ENCODE measurements at places on chromosomes 3 and 15. TPM values are rescaled to one million over a fixed set of nuclear protein-coding genes. Genes with fewer than 3 reads are reported as not detected.

DNA sequence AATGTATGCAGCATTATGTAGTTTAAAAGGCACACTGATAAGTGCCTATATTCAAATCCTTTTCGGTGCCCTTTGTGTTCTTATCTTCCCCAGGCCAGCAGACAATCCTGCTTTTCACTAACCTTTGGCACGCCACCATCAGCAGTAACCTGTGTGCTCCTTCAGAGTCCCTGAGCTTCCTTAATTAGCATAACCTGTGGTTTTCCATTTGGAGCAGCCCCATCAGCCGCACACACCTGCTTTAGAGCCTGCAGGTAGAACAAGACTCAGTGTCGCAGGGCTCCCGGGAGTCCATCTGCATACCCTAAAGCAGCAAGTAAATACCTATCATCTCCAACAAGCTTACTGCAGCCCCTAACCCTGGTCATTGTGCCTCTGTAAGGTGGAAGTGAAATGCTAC lies 755.1 kb downstream of the ROBO2 start:
- DNase-seq, result no peak

DNA sequence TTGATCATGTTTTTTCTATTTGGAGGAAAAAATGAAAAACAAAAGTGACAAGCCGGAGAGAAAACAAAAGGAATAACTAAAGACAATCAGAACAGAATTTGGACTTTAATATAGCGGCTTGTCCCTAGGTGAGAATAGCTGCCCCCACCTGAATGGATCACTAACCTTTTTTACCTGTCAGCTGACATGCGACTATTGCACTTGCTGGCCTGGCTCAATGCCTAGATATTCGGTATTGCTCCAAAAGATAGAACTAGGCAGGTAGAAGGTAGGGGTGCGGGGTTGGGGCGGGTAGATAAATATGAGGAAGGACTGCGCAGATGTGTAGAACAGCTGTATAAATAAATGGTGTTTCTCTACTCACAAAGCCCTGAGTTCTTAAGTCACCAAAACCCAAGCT lies 650 bp upstream of the MORC1 start:
- DNase-seq, result no peak

DNA sequence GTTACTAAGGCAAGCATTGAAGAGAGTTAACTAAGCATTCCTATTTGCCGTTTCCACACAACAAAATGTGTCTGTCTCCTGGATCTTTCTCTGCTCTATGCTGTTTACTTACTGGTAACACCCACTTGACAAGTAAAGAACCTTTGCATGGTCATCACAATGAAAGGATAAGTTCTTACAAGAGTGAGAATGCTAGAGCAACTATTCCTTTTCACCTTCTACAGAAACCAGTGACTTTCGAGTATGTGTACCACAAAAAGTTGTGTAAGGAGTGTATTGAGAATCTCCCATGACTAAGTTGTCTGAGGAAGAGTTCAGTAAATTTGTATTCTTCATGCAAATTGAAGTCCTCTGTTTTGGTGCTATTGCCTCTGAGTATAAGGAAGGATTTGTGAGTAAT lies 10.8 kb downstream of the TIPARP start:
- no peak for DNase-seq

DNA sequence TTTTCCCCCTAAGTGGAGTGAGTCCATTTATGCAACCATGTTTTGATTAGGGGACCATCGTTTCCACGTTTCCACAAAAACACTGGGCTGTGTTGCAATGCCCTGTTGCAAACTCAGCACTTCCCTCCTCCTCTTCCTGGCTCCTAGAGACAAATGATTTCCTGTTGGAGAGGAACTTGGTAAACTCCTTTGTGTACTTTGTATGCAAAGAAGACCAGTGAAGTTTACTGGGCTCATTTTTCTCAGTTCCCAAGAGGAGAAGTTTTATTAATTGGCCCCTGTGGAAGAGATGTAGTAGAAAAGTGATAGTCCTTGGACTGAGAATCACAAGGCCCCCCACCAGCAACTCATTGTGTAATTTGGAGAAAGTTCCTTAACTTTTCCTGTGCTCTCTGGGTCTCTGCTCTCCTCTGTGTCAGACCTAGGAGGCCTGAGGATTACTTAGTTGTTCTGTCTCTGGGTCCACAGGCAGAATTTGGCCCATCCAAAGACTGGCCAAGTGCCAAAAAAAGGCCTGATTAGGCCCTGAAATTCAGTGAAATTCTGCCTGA lies 95.0 kb downstream of the ATG7 start:
- DNase-seq, result peak; percentile 82

The PLA2G4F gene
- total RNA-seq, result not detected

- DNase-seq, result peak; percentile 74
These were observed 61.9 kb downstream of the TM4SF4 start for GRCh38 chr3:149536429-149536828.

DNA sequence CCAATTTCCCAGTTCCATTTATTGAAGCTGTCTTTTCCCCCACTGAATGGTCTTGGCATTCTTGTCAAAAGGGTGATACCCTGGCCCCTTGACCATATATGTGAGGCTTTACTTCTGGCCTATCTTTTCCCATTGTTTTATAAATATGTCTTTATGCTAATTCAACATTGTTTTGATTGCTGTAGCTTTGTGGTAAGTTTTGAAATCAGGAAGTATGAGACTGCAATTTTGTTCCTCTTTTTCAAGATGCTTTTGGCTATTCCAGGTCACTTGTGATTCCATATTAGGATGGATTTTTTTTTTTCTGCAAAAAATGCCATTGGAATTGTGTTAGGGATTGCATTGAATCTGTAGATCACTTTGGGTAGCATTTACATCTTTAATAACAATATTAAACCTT lies 141.2 kb upstream of the MANF start:
- no peak for DNase-seq

GRCh38 chr3:4976109-4976508 lies 3.1 kb upstream of the BHLHE40 start:
- DNase-seq, result no peak

DNA sequence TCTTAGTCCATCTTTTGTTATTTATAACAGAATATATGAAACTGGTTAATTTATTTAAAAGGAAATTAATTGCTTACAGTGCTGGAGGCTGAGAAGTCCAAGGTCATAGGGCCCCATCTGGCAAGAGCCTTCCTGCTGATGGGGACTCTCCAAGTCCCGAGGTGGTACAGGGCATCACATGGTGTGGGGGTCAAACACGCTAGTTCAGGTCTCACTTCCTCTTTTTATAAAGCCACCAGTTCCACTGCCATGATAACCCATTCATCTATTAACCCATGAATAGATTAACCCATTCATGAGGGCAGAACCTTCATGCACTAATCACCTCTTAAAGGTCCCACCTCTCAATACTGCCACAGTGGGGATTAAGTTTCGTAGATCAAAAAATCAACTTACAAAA lies 659.3 kb downstream of the NAALADL2 start:
- no peak for DNase-seq

The UACA gene
- 203 TPM for total RNA-seq

DNA sequence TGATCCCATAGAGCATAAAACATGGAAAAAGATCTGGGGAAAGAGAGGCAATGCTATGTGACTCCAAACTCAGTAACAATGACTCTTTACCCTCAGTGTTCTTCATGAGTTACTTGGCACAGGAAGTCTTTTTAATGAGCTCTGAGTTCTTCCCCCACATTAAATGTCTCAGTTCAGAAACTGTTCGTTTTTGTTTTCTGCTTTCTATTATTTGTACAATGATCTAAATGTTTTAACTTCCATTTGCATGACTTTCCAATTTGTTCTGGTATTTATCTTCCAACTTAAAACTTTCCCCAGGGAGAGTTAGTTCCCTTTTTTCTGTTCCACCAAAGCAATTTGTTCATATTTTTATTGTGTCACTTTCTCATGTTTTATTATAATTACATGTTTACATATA lies 177.0 kb upstream of the ZBTB20 start:
- no peak for DNase-seq

- DNase-seq, result no peak
These were observed 353.9 kb upstream of the TGFBR2 start for GRCh38 chr3:30252474-30252873.

The FEZF2 gene
- total RNA-seq, result not detected

All from dermis microvascular lymphatic vessel endothelial cell (primary cell).